ENCODE measurements at places on chromosomes 4 and X. TPM values are rescaled to one million over a fixed set of nuclear protein-coding genes. Genes with fewer than 3 reads are reported as not detected.

LEF1 gene
- 281 TPM for total RNA-seq

TCEAL6 gene
- total RNA-seq, result not detected

CRMP1 gene
- not detected for total RNA-seq

CDKN2AIP gene
- 39.8 TPM for total RNA-seq

CYBB gene
- 5.3 TPM for total RNA-seq

PITX2 gene
- not detected for total RNA-seq

AMBN gene
- not detected for total RNA-seq

TMPRSS11D gene
- not detected for total RNA-seq

GRCh38 chr4:88737307-88737941, 39.8 kb upstream of the NAP1L5 start:
- no peak for DNase-seq

DNA sequence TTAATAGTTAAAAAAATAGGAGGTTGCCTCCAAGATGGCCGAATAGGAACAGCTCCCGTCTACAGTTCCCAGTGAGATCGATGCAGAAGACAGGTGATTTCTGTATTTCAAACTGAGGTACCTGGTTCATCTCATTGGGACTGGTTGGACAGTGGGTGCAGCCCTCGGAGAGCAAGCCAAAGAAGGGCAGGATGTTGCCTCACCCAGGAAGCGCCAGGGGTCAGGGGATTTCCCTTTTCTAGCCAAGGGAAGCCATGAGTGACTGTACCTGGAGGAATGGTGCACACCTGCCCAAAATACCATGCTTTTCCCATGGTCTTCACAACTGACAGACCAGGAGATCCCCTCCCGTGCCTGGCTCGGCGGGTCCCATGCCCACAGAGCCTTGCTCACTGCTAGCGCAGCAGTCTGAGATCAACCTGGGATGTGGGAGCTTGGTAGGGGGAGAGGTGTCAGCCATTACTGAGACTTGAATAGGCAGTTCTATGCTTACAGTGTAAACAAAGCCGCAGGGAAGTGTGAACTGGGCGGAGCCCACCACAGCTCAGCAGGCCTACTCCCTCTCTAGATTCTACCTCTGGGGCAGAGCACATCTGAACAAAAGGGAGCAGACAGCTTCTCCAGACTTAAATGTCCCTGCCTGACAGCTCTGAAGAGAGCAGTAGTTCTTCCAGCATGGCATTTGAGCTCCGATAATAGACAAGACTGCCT, 47.5 kb downstream of the PPA2 start:
- no peak for DNase-seq

- no peak for DNase-seq
Observed at GRCh38 chrX:46561824-46562657, 11.5 kb upstream of the CHST7 start.

- DNase-seq, result peak; percentile 82
Observed at GRCh38 chr4:102344520-102344953, 745 bp downstream of the SLC39A8 start.

GRCh38 chr4:82801910-82802521, 3.4 kb upstream of the SCD5 start:
- no peak for DNase-seq

DNA sequence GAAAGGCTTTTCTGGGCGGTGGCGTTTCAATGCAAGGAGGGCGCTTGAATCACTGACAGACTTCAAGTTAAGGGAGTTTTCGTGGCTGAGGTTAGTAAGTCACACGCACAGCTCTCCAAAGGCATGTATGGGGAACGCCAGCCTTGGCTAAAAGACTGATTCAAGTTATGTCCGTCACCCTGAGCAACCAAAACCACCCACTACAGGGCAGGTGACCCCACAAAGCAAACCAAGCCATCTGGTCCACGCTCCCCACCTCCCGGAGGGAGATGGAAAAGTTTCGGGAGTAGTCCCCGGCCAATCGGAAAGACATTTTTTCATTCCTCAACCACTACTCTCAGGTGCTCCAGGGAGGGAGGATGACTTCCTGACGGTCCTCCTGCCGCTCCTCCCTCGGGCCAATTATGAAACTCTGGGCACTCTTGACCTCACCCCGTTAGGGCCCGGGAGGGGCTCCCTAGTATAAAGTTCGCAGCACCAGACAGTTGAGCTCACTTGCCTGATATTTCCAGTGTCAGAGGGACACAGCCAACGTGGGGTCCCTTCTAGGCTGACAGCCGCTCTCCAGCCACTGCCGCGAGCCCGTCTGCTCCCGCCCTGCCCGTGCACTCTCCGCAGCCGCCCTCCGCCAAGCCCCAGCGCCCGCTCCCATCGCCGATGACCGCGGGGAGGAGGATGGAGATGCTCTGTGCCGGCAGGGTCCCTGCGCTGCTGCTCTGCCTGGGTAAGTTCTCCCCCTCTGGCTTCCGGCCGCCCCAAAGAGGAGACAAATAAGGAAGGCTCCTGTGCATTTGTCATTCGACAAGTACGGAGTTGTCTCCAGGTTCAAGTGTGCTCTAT, at the start of gene EREG:
Gene EREG, plus strand, starts transcription at position 494 of the 840 bp plus-strand sequence. Its CDS starts 164 bp downstream, at position 658.
- peak; percentile 44 for DNase-seq

DNA sequence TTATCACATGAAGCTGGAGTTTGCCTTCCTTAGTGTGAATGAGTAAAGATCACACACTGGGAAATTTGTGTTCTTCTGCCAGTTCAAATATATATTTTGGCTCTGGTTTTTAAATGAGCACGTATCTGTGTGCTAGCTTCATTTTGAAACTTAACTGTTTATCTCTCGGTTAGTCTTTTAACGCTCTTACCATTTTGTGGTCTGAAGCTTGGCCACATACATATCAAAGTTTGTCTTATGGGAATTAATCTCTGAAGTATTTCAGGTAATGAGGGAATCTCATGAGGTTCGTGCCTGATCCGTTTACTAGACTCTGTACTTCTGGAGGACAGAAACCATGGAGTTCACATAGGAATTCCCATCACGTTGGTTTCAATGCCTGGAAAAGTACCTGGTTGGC, 13.8 kb downstream of the ATP10D start:
- no peak for DNase-seq

- DNase-seq, result no peak
Observed at GRCh38 chr4:152041295-152041694, 280.5 kb upstream of the GATB start.

GRCh38 chr4:56181140-56181953, 205.9 kb downstream of the AASDH start:
- no peak for DNase-seq

- no peak for DNase-seq
Observed at GRCh38 chrX:105018865-105019264, 201.6 kb downstream of the TEX13A start.

DNA sequence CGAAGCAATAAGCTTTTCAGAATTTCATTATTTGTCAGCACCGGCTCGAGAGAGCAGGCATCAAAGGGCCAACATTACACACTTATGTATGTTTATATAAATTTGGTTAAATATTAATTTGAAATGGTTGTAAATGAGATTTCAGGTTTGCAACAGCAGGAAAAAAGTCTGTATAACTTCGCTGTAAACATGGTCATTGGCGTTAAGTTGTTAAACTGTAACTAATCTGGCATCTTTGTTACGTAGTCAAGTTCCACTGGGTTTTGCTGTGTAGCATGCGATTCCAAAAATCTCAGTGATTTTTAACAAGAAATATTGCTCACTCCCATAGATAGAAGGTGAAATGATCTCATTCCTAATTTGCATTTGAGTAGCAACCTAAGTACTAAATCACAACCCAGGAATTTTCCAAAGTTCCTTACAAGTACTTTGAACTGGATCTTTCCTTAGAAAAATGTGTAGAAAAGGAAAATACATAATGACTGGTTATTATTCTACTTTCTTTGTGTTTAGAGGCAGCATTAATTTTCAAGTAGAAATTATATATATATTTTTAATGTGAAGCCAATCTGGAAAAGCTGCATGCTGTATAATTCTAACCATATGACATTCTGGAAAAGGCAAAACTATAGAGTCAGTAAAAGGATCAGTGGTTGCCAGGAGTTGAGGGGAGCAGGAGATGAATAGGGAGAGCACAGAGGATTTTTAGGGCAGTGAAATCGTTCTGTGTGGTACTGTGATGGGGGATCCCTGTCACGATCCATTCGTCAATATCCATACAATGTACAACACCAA, 222.1 kb downstream of the CBR4 start:
- DNase-seq, result no peak
